ENCODE measurements at places on chromosomes 11 and 22.

DNA sequence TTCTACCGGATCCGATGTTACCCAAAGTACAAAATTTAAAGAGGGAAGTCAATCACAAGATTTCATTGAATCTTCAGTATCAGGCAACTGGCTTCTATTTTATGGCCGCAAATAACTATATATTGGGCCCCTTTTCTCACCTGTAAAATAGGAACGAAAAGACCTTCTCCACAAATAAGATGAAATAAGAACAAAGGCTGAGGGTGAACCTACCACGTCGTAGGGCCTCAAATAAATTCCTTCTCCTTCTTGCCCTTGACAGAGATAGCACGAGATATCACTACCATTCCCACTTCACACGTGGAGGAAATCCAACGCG, 794 bp upstream of the EMSY start:
- H3K27me3 ChIP-seq: no peaks in the 10 kb centered on the region
- DNase-seq: no peak
- peaks cover 6% of the 10 kb centered on the region for H3K4me1 ChIP-seq
- H3K36me3 ChIP-seq: no peaks in the 10 kb centered on the region
- H3K4me3 ChIP-seq: peak overlapping the region; percentile 54
- peak overlapping the region; percentile 91 for H3K27ac ChIP-seq

GRCh38 chr22:25780673-25781072, 38.7 kb downstream of the MYO18B start:
- no peak overlapping the region for H3K4me3 ChIP-seq
- H3K36me3 ChIP-seq: no peaks in the 10 kb centered on the region
- no peak overlapping the region for H3K27ac ChIP-seq
- H3K4me1 ChIP-seq: no peaks in the 10 kb centered on the region
- H3K27me3 ChIP-seq: no peaks in the 10 kb centered on the region
- DNase-seq: no peak

DNA sequence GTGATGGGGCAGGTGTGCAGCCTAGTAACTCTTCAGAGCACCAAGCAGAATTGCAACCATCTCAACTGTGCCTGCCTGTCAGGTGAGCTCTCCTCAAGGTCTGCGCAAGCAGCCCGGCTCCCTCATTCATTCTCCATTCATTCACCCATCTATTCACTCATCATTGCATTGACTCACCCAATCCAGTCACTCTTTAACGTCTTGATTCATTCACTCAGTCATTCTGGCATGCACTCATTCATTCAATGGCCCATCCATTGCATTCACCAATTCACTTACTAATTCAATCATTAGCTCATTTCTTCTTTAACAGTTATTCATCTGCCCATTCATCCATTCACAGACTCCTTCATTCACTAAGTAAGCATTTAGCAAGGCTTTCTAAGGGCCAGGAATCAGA, 111.8 kb downstream of the PDE2A start:
- no peak overlapping the region for H3K27ac ChIP-seq
- H3K4me1 ChIP-seq: no peaks in the 10 kb centered on the region
- H3K4me3 ChIP-seq: no peak overlapping the region
- no peaks in the 10 kb centered on the region for H3K36me3 ChIP-seq
- DNase-seq: no peak

DNA sequence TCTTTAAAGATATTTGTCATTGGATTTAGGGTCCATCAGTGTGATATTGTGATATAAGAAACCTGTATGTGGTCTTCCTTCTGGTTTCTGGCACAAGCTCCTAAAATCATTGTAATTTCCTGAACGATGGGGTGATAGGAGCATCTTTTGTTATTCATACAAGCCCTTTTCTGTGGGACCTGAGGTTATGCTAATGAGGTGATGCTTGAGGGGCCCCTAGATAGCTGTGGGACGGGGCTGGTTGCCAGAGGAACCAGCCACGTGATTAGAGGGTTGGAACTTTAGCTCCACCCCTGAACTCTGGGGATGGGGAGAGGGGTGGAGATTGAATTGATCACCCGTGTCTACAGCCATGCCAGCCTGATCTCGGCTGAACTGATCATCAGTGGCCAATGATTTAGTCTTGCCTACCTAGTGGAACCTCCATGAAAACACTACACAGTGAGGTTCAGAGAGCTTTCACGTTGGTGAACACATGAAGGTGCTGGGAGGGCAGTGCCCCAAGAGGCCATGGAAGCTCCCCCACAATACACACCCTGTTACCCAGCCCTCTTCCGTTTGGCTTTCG, 62.8 kb downstream of the BCR start:
- no peaks in the 10 kb centered on the region for H3K4me1 ChIP-seq
- H3K36me3 ChIP-seq: no peaks in the 10 kb centered on the region
- no peak for DNase-seq
- no peaks in the 10 kb centered on the region for H3K27me3 ChIP-seq
- H3K27ac ChIP-seq: no peak overlapping the region
- no peak overlapping the region for H3K4me3 ChIP-seq

DNA sequence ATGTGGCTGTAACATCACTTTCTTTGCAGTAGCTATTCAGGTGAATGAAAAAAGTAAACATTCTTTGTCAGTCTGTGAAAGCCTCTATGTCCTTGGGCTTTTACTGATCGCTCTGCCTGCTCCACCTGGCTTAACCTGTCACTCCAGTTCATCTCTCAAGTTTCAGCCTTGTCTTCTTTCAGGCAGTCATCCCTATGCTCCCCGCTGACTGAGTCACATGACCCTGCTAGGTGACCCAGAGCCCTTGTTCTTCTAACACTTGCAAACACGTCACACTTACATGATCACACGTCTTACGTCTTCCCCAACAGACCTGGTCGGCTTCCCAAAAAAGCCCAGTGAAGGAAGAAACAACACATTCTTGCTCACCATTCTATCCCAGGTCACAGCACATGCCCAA, 499.3 kb upstream of the TENM4 start:
- H3K36me3 ChIP-seq: no peaks in the 10 kb centered on the region
- DNase-seq: no peak
- H3K4me3 ChIP-seq: no peak overlapping the region
- H3K27me3 ChIP-seq: no peaks in the 10 kb centered on the region
- H3K4me1 ChIP-seq: no peaks in the 10 kb centered on the region

DNA sequence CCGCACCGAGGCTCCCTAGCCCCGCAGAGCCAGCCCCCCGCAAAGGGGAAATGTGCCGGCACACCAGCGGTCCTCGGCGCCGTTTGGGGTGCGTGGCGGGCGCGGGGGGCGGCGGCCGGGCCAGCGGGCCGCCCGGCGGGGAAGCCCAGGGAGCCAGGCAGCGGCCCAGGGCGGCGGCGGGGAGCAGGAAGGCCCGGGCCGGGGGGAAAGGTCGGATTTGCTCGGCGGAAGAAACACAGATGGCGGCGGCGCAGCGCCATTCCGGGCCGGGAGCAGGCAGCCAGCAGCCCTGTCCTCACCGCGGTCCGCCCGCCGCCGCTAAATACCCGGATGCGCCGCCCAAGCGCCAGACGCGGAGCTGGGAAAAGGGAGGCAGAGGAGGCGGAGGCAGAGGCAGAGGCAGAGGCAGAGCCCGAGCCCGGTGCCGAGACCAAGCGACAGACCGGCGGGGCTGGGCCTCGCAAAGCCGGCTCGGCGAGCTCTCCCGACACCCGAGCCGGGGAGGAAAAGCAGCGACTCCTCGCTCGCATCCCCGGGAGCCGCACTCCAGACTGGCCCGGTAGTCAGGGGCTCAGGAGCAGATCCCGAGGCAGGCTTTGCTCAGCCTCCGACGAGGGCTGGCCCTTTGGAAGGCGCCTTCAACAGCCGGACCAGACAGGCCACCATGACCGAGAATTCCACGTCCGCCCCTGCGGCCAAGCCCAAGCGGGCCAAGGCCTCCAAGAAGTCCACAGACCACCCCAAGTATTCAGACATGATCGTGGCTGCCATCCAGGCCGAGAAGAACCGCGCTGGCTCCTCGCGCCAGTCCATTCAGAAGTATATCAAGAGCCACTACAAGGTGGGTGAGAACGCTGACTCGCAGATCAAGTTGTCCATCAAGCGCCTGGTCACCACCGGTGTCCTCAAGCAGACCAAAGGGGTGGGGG, 2.6 kb upstream of the GCAT start:
- peaks cover 5% of the 10 kb centered on the region for H3K4me1 ChIP-seq
- no peaks in the 10 kb centered on the region for H3K27me3 ChIP-seq
- H3K4me3 ChIP-seq: peak overlapping the region; percentile 64
- H3K27ac ChIP-seq: peak overlapping the region; percentile 92

DNA sequence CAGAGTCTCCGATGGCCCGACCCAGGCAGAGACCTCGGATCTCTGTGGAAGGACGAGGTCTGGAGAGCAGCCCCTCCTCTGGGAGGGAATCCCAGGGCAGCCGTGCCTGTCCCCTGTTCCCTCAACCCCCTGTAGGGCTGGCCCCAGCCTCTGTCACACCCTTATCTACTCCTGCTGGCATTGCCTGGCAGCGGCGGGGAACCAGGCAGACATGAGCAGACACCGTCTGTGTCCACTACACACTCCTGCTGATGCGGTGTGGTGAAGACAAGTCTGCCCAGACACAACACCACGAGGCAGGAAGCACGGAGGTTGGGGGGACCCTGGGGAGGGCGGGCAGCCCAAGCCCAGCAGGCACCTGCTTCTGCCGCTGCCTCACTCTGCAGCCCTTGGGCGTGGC, 52.5 kb upstream of the A4GALT start:
- no peak overlapping the region for H3K27ac ChIP-seq
- H3K36me3 ChIP-seq: peaks cover 2% of the 10 kb centered on the region
- H3K4me1 ChIP-seq: peaks cover 22% of the 10 kb centered on the region
- peak; percentile 46 for DNase-seq
- H3K27me3 ChIP-seq: no peaks in the 10 kb centered on the region
- H3K4me3 ChIP-seq: no peak overlapping the region

DNA sequence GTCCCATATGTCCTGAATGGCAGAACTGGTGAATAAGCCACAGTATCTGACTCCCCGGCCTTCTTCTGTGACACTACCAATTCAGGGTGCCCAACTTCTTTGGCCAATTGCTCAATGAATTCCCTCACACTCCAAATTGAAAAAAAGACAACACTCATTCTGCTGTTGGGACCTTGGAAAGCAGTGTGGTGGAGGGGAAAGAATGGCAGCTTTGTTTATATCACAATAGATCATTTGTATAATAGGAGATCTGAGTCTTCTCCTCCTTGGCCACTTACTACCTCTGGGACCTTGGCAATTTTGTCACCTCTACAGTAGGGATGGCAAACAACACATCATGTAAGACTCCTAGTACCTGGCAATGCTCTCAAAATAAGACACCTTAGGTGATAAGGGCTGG, 64.6 kb downstream of the OPCML start:
- H3K27me3 ChIP-seq: no peaks in the 10 kb centered on the region
- no peaks in the 10 kb centered on the region for H3K4me1 ChIP-seq
- H3K4me3 ChIP-seq: no peak overlapping the region
- H3K27ac ChIP-seq: no peak overlapping the region

DNA sequence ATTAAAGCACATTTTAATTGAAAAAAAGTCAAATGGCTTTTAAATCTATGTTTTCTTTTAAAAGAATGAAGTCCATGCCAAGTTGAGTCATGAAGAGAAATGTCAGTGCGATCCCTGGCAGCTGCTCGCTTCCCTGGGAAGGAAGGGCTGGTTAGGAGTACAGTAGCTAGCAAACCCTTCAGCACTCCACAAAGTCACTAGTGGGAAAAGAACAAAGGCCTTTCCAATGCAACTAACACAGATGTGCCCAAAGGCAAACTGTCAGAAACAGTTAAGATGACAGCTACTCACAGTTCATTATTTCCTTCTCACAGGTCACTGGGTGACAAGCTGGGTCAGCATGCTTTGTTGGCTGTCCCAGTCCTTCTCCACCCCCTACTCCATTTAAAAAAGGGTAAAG, 308.7 kb downstream of the DCDC1 start:
- H3K4me3 ChIP-seq: no peak overlapping the region
- H3K4me1 ChIP-seq: no peaks in the 10 kb centered on the region
- no peaks in the 10 kb centered on the region for H3K27me3 ChIP-seq
- H3K36me3 ChIP-seq: no peaks in the 10 kb centered on the region
- H3K27ac ChIP-seq: no peak overlapping the region
- DNase-seq: no peak

- H3K27me3 ChIP-seq: no peaks in the 10 kb centered on the region
- H3K27ac ChIP-seq: no peak overlapping the region
- H3K4me3 ChIP-seq: no peak overlapping the region
- no peaks in the 10 kb centered on the region for H3K4me1 ChIP-seq
These were observed 55.9 kb downstream of the PPP6R2 start for GRCh38 chr22:50398831-50399648.

- no peak overlapping the region for H3K4me3 ChIP-seq
- H3K27me3 ChIP-seq: no peaks in the 10 kb centered on the region
- H3K4me1 ChIP-seq: peaks cover 25% of the 10 kb centered on the region
- H3K36me3 ChIP-seq: no peaks in the 10 kb centered on the region
- peak overlapping the region; percentile 97 for H3K27ac ChIP-seq
- peak; percentile 22 for DNase-seq
These were observed 1.6 kb upstream of the ATG16L2 start for GRCh38 chr11:72812604-72812966.

GRCh38 chr11:69881467-69882269, 62.5 kb upstream of the FGF3 start:
- H3K36me3 ChIP-seq: no peaks in the 10 kb centered on the region
- no peaks in the 10 kb centered on the region for H3K4me1 ChIP-seq
- H3K27ac ChIP-seq: no peak overlapping the region
- DNase-seq: no peak
- peaks cover 3% of the 10 kb centered on the region for H3K27me3 ChIP-seq
- H3K4me3 ChIP-seq: no peak overlapping the region

- no peak for DNase-seq
- no peak overlapping the region for H3K27ac ChIP-seq
- no peak overlapping the region for H3K4me3 ChIP-seq
These were observed 238.1 kb upstream of the TENM4 start for GRCh38 chr11:79678780-79679452.

DNA sequence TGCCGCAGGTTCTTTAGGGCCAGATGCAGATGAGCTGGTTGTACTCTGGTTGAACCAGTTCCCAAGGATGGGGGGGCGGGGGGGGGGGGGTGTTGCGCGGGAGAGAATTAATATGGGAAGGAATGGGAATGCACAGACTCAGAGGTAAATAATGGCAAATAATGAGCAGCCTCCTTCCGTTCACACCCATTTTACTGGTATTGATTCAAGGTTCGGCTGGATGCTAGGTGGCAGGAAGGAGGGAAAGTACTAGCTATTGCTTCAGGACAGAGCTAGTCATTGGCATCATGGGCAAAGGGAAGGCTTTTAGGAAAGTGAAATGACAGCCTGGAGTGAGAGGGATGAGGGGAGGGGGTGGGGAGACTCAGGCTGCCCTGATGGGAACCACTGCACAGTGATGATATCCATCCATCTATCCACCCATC, at the start of gene VSTM5:
VSTM5 (minus strand) TSS at position 25 of the 425 bp plus-strand sequence. CDS start 116 bp downstream, outside the sequence.
- H3K27ac ChIP-seq: peak within 1 kb of the TSS; percentile 8
- H3K27me3 ChIP-seq: peaks cover 2% of the 10 kb centered on the region
- H3K4me3 ChIP-seq: peak within 1 kb of the TSS; percentile 42
- DNase-seq: no peak
- H3K36me3 ChIP-seq: no peaks in the 10 kb centered on the region

Data from small intestine (tissue), 16 donors.